ENCODE measurements at places on chromosomes 3 and 15.

GRCh38 chr3:172919297-172919683 lies 168.8 kb downstream of the ECT2 start:
- no peaks in the 10 kb centered on the region for H3K36me3 ChIP-seq
- no peaks in the 10 kb centered on the region for H3K27me3 ChIP-seq
- no peak overlapping the region for H3K4me3 ChIP-seq
- DNase-seq, result no peak
- no peak overlapping the region for H3K27ac ChIP-seq

GRCh38 chr3:145326666-145327065 lies 834.3 kb downstream of the PLOD2 start:
- H3K27ac ChIP-seq, result no peak overlapping the region
- no peaks in the 10 kb centered on the region for H3K4me1 ChIP-seq
- H3K4me3 ChIP-seq, result no peak overlapping the region
- no peaks in the 10 kb centered on the region for H3K36me3 ChIP-seq
- no peaks in the 10 kb centered on the region for H3K27me3 ChIP-seq
- DNase-seq, result no peak

GRCh38 chr15:59218710-59219109 lies 12.1 kb downstream of the LDHAL6B start:
- no peaks in the 10 kb centered on the region for H3K36me3 ChIP-seq
- DNase-seq, result no peak
- H3K27me3 ChIP-seq, result no peaks in the 10 kb centered on the region

DNA sequence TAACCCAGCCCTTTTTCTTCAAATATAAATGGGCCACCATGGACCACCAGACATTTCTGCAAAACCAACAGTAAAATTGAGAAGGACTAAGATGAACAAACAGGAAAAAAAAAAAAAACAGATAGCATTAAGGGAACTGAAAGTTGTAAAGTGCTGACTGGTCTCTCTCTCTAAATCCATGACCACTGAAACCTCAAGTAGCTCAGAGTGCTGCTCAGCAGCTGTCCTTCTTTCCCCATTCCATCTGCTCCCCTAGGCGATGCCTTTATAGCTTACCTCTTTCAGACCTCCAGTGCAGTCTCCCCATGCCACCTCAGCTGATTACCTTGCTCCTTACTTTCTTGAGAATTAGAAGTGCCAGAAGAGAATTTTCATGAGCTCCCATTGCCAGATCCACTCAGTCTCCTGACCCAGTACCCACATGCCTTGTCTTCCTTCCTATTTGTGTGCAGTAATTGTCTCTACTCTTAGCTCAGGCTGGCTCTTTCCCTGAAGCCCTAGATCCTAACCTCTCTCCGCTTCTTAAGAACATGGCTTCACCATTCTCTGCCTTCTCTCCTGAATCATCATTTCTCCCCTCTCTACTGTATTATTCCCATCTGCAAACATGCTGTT lies 23.9 kb upstream of the XIRP1 start:
- no peak for DNase-seq
- no peak overlapping the region for H3K27ac ChIP-seq
- H3K36me3 ChIP-seq, result no peaks in the 10 kb centered on the region
- H3K4me3 ChIP-seq, result no peak overlapping the region

DNA sequence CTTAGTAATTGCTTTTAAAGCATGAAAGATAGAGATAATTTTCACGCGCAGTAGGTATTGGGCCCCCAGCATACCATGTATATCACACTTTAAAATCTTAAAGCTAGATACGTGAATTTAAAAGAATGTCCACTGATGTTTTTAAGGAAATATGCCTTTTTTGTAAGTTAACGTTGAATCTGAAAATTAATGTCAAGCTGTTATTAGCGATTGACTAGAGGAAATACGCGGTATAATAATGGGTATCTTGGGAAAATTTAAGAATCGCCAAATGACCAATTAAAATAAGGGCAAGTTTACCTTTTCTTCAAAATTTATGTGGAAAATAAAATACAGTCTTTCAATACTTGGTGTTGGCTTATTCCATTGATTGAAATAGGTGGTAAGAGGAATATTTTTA lies 13.3 kb upstream of the CHD2 start:
- H3K4me3 ChIP-seq, result no peak overlapping the region
- H3K4me1 ChIP-seq, result peaks cover 23% of the 10 kb centered on the region
- peaks cover 45% of the 10 kb centered on the region for H3K36me3 ChIP-seq
- H3K27ac ChIP-seq, result peak overlapping the region; percentile 84
- DNase-seq, result no peak

GRCh38 chr3:141905129-141905528 lies 28.7 kb downstream of the ATP1B3 start:
- H3K36me3 ChIP-seq, result peaks cover under 1% of the 10 kb centered on the region
- no peak overlapping the region for H3K4me3 ChIP-seq
- H3K27ac ChIP-seq, result no peak overlapping the region
- DNase-seq, result no peak
- no peaks in the 10 kb centered on the region for H3K4me1 ChIP-seq
- no peaks in the 10 kb centered on the region for H3K27me3 ChIP-seq

- peaks cover 35% of the 10 kb centered on the region for H3K27me3 ChIP-seq
- H3K4me3 ChIP-seq, result no peak overlapping the region
- no peaks in the 10 kb centered on the region for H3K36me3 ChIP-seq
- H3K27ac ChIP-seq, result no peak overlapping the region
- no peaks in the 10 kb centered on the region for H3K4me1 ChIP-seq
These were observed 45.9 kb upstream of the TMEM115 start for GRCh38 chr3:50405249-50405648.

- no peak overlapping the region for H3K4me3 ChIP-seq
- no peaks in the 10 kb centered on the region for H3K36me3 ChIP-seq
- no peaks in the 10 kb centered on the region for H3K4me1 ChIP-seq
These were observed 412.3 kb downstream of the ERC2 start for GRCh38 chr3:56055951-56056350.

GRCh38 chr3:129624347-129625071 lies 18.0 kb upstream of the PLXND1 start:
- no peaks in the 10 kb centered on the region for H3K36me3 ChIP-seq
- H3K27me3 ChIP-seq, result no peaks in the 10 kb centered on the region
- H3K4me3 ChIP-seq, result no peak overlapping the region

DNA sequence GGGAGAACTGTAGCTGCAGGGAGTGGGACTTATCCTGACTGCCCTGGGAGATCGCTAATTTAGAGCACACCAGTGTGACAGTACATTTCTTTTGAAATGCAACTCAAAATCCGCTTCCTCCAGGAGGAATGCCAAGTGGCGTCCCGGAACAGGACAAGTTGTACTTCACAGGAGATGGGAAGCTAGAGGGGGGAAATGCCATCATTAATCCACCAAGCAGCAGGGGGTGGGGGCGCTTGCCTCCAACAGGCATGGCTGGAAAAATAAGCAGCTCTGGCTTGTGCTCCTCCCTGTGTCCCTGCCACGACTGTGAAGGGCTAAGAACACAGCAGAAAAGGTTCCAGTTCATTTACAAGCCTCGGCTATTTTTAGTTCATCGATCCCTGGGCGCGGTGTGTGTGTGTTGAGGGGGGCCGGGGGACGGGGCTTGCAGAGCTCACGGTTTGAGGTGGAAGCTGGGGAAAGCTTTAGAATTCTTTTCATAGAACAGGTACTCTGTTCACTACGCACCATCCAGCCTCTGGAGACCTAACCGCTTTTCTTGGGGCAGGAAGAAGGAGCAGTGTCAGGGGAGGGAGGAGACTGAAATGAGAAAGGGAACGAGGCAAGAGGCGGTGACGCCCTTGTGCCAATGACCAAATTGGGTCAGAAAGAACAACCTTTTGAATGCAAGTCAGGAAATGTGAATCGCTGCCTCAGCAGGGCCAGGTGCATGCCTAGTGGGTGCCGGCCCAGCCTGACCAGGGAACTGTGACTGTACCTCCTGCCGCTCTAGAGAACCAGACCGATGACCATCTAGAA lies 51.8 kb upstream of the DGKG start:
- no peak for DNase-seq
- no peak overlapping the region for H3K27ac ChIP-seq
- peak overlapping the region; percentile 32 for H3K4me3 ChIP-seq
- no peaks in the 10 kb centered on the region for H3K36me3 ChIP-seq
- H3K27me3 ChIP-seq, result peaks cover 15% of the 10 kb centered on the region

DNA sequence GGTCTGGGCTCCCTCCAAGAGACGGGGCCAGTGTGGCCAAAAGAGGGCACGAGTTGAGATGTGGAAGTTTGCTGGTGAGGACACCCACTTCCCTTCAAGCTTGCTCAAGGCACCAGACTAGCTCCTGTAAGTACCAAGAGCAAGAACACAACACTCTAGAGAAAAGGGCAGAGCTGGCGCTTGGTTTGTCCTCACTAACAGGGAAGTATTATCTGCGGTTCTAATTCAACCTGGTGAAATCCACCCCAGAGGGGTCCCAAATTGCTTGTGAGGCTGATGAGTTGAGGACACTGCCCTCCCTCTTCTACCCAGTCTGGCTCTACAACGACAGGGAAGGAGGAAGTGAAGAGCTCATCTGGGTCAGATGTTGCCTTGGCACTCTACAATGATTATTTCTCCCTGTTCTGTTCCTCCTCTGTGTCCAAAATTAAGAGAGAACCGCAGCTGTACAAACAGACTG lies 16.9 kb upstream of the FSIP1 start:
- H3K4me1 ChIP-seq, result no peaks in the 10 kb centered on the region
- no peaks in the 10 kb centered on the region for H3K36me3 ChIP-seq
- no peak overlapping the region for H3K4me3 ChIP-seq
- H3K27ac ChIP-seq, result no peak overlapping the region

- H3K4me1 ChIP-seq, result no peaks in the 10 kb centered on the region
- H3K27me3 ChIP-seq, result peaks cover 2% of the 10 kb centered on the region
- no peak overlapping the region for H3K27ac ChIP-seq
- no peak overlapping the region for H3K4me3 ChIP-seq
- H3K36me3 ChIP-seq, result no peaks in the 10 kb centered on the region
- no peak for DNase-seq
These were observed 402.1 kb upstream of the MCTP2 start for GRCh38 chr15:93829115-93829870.

DNA sequence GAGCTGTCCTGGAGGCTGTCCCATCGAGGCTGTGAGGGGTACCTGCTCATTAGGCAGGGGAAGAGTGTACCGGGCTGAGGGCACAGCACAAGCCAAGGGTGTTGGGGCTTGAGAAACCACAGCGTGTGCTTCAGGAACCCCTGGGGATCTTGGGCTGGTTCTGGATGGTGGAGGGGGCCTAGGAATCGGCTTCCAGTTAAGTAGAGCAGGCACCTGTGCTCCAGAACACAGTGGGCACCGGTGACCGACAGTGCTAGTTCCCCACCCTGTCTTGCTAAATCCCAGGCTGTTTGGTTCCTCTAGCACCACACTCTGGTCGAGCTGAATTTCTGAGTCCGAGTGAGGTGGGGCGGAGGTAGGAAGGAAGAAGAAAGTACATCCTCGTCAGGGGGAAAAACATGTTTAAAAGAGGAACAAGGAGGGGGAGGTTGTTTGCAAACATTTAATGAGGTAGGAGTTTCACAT lies 29.1 kb downstream of the SLC6A6 start:
- peak overlapping the region; percentile 97 for H3K27ac ChIP-seq
- H3K4me1 ChIP-seq, result peaks cover 95% of the 10 kb centered on the region
- peak overlapping the region; percentile 2 for H3K4me3 ChIP-seq
- DNase-seq, result no peak

DNA sequence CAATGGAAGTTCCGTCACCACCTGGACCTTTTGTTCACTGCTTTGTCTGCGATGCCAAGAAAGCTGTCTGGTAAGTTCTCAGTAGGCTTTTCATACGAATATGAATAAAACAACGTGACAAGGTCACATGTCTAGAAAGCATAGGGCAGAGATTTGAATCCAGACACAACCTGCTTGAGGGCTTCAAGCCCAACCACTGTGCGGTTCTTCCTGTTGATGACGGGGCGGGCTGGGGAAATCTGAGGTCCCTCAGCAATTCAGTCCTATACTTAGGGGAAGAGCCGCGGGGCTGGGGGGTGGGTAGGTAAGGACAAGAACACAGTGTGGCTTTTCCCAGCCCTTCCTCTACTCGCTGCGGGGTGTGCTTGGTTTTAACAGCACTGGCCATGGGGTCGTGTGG lies 32.4 kb upstream of the SMAD3 start:
- H3K36me3 ChIP-seq, result no peaks in the 10 kb centered on the region
- no peak overlapping the region for H3K27ac ChIP-seq
- H3K4me3 ChIP-seq, result peak overlapping the region; percentile 49

DNA sequence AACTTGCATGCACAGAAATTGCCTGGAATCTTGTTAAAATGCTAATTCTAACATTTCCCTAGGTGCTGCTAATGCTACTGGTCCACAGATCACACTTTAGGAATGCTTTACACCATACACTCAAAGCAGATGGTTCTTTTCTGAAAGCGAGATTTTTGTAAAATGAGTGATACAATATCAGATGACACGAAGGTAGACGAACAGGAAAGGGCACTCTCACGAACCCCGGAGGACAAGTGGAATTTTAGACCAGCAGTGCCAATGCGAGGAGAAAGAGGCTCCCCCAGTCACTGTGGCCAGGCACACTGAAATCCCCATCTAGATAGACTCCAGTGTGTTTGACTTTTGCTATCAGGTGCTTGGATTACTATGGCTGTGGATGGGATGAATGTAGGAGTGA lies 21.0 kb downstream of the FAIM start:
- H3K4me1 ChIP-seq, result no peaks in the 10 kb centered on the region
- H3K4me3 ChIP-seq, result no peak overlapping the region
- H3K36me3 ChIP-seq, result no peaks in the 10 kb centered on the region

- no peaks in the 10 kb centered on the region for H3K27me3 ChIP-seq
- no peaks in the 10 kb centered on the region for H3K36me3 ChIP-seq
- no peaks in the 10 kb centered on the region for H3K4me1 ChIP-seq
- no peak overlapping the region for H3K27ac ChIP-seq
These were observed 140.7 kb downstream of the CMSS1 start for GRCh38 chr3:99958222-99958912.

GRCh38 chr3:127445581-127446343 lies 144.8 kb downstream of the TPRA1 start:
- DNase-seq, result no peak
- no peaks in the 10 kb centered on the region for H3K36me3 ChIP-seq
- H3K4me3 ChIP-seq, result no peak overlapping the region
- no peak overlapping the region for H3K27ac ChIP-seq
- H3K27me3 ChIP-seq, result peaks cover 27% of the 10 kb centered on the region

DNA sequence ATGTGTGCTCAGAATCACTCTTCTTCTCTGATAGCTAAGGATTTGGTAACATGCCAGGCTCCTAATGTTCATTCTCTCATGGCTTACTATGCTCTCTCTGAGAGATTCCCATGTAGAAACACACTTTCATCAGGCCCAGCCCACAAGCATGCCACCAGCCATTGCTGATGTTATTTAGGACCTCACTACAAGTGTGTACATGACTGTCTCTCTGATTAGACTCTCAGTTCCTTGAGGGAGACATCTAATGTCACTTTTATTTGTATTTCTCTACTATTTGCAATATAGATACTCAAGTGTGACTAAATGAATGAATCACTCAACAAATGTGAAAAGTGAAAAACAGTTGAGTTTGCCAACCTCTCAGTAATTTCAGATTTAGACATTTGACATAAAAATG lies 84.3 kb upstream of the ARL6 start:
- H3K4me3 ChIP-seq, result no peak overlapping the region
- no peak overlapping the region for H3K27ac ChIP-seq
- no peak for DNase-seq
- H3K27me3 ChIP-seq, result no peaks in the 10 kb centered on the region
- no peaks in the 10 kb centered on the region for H3K4me1 ChIP-seq

GRCh38 chr3:71300951-71301393 lies 282.6 kb downstream of the FOXP1 start:
- peak overlapping the region; percentile 65 for H3K27ac ChIP-seq
- H3K27me3 ChIP-seq, result no peaks in the 10 kb centered on the region
- H3K36me3 ChIP-seq, result peaks cover 6% of the 10 kb centered on the region

All from T-cell (primary cell).